DMS79 (cell line): ENCODE measurements at places on chromosomes 11 and 22.

DNA sequence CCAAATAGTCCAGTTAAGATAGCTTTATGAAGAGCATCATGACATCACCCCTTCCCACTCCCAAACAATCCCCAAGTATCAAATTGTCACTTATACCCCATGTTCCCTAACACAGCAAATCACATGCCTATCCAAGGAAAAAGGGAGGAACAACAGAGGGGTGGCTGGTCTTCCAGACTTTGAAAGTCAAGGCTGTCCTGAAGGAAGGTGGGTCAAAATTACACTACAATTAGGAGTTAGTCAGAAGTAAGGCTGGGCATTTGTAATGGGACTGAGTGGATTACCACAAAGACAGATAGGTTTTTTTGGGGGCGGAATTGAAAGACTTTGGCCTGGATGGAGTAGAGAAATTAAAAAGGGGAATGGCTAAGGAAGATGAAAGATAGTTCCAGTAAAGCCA is 5.9 kb downstream of the PRAME start:
- DNase-seq = no peak

- no peak for DNase-seq
Observed at GRCh38 chr22:24008022-24008283, 2.7 kb upstream of the GSTT4 start.

GRCh38 chr11:88039476-88040147 is 135.6 kb downstream of the RAB38 start:
- DNase-seq = no peak

DNA sequence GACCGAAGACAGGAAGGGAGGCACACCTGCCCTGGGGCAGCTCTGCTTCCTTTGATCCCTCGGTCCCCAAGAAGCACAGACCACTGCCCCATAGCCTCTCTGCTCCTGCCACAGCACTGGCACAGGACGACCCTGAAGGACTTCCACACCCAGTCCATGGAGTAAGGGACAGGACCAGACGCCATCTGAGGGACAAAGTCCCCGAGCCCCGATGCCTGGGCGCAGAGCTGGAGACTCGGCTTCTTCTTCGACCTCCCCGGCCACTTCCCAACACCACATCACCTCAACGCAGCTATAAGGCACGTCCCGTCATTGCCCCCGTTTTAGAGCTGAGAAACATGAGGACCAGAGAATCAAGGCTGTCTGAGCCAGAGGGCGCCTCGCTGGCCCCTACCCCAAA is 310.5 kb downstream of the BRD1 start:
- no peak for DNase-seq

DNA sequence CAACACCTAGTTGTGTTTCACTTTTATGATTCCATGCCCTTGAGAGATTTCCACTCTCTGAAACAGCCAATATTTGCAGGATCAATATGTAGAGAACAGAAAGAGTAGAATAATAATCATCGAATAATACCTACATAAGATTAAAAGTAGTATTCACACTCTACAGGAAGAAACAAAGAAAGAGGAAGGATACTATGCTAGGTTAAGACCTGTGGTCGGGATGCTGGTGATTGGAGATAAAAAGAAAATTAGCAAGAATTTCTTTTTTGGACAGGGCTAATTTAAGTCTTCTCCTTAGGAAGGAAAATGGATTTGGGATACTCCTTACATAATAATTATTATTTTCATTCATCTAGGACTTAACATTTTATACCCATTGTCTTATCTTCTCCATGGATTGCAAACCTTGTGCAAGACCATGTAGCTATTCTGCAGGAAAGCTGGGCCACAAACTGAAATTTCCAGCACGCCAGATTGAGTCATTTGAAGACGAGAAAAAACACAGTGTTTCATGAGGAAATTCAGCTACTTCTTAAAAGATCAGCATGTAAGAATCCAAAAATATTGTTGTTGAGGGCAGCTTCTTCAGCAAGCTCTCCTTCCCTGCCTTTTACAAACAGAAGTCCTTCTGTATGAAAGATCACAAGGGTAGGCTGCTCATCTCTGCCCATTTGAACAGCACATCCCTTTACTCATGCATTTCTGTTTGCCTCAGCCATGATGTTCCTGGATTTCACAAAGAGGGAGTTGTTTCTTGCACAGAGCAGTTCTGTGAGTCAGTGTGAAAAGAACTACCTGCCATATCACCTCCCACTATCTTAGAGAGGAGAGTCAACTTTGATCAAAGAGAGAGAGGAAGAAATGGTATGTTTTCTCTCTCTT is 90.7 kb downstream of the FAM76B start:
- DNase-seq = no peak
